Stimulated activated CD4-positive, alpha-beta T cell treated with anti-CD3 and anti-CD28 coated beads, TNF-alpha, amount 100 ng/mL, for 4 hours (primary cell): ENCODE measurements at places on chromosomes 1 and 21.

GRCh38 chr1:53949023-53949990 lies 3.2 kb downstream of the LRRC42 start:
- no peak for DNase-seq

- no peak for DNase-seq
Measured at GRCh38 chr1:50047916-50048694, 24.4 kb upstream of the AGBL4 start.

GRCh38 chr1:213277036-213277435 lies 226.0 kb downstream of the RPS6KC1 start:
- DNase-seq = no peak

DNA sequence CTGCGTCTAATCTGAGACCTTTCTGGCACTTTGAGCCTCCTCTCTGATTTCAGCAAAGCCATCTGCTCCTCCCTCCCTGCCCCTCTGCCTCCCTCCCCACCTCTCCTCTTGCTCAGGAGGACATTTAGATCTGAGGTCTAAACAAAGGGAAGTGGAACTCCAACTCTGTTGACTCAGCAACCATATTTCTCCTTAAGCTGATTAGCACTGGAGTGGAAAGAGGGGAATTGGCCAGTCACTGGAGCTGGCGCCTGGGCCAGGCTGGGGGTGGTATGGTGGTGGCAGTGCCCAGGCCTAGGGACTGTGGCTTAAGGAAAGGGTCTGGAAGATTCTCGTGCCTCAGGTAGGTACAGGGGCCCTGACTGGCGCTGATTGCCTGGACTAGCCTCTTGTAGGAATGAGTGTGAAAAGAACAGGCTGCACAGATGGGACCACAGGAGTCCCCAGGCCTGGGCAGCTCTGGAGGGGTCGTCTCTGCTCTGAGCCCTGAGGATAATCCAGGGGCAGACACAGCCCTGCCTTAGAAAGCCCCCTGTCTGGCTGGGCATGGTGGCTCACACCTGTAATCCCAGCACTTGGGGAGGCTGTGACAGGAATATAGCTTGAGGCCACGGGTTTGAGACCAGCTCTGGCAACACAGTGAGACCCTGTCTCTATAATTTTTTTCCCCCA lies 11.9 kb downstream of the SH2D2A start:
- no peak for DNase-seq

DNA sequence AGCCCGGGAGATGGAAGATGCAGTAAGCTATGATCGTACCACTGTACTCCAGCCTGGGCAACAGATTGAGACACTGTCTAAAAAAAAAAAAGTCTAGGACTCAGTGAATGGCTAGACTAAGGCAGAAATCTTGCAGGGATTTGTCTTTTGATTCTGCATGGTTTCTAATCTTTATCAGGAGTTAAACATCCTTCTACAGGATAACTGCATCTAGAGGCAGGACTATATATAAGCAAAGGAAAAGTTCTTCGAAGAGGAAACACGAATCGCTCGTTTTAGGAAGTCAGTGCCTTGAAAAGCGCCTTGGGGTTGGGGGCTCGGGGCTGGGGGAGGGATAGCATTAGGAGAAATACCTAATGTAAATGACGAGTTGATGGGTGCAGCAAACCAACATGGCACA lies 602 bp upstream of the UFC1 start:
- no peak for DNase-seq

DNA sequence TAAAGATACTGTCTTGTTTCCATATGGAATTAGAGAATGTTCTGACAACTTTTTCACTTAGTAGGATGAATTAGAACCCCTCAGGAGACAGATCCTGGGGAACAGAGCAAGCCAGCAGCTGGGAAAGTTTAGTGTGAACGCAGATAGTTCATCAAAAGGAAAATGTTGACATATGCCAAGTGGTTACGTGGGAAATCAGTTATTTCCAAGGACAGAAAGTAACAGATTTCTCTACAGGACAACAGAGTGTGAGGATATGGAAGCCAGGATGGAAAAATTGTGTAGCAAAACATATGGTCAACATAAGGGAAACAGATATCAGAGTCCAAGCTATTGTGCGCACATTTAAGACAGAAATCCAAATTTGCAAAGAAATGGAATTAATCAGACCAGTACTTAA lies 419.5 kb downstream of the LRRIQ3 start:
- DNase-seq = no peak

GRCh38 chr1:98048244-98048643 lies 127.4 kb upstream of the DPYD start:
- DNase-seq = peak; percentile 36

GRCh38 chr1:111099289-111099688 lies 40.6 kb downstream of the DRAM2 start:
- no peak for DNase-seq

GRCh38 chr1:220787069-220787619 lies 431 bp downstream of the MTARC1 start:
- DNase-seq = no peak
